ENCODE measurements at places on chromosomes 1 and 21.
A peak's percentile ranks its signal among the peaks of the same experiment; 100 is the strongest.

- no peak for DNase-seq
Measured at GRCh38 chr1:216910081-216910840, 187.0 kb upstream of the ESRRG start.

GRCh38 chr1:170075186-170075585, 691 bp upstream of the KIFAP3 start:
- DNase-seq, result no peak

GRCh38 chr1:41496080-41497055, 11.9 kb upstream of the EDN2 start:
- DNase-seq, result peak; percentile 56

DNA sequence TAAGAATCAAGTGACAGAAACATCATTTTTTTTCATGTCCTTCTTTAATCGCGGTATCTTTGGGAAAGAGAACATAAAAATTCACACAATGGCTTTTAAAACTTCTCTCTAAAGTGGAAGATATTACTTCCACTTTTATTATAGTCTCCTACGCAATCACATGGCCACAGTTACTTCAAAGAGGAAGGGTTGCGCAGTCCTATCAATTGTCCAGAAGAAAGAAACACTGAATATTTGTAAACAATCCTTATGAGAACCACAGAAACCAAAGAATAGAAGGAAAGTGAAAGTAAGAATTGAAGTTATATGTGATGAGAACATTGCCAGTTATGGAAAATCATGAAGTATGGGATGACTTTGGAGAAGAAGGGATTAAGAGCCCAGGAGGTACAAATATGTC, 32.6 kb downstream of the CFH start:
- no peak for DNase-seq

DNA sequence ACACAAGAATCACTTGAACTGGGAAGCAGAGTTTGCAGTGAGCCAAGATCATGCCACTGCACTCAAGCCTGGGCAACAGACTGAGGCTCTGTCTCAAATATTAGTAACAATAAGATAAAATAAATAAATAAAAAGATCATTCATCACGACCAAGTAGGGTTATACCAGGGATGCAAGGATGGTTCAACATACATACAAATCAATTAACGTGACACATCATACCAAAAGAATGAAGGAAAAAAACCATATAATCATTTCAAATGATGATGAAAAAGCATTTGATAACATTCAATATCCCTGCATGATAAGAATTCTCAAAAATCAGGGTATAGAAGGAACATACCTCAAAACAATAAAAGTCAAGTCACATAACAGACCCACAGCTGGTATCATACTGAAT, 38.3 kb downstream of the PHTF1 start:
- DNase-seq, result no peak

GRCh38 chr1:236289492-236290131, 7.9 kb upstream of the ERO1B start:
- DNase-seq, result no peak

DNA sequence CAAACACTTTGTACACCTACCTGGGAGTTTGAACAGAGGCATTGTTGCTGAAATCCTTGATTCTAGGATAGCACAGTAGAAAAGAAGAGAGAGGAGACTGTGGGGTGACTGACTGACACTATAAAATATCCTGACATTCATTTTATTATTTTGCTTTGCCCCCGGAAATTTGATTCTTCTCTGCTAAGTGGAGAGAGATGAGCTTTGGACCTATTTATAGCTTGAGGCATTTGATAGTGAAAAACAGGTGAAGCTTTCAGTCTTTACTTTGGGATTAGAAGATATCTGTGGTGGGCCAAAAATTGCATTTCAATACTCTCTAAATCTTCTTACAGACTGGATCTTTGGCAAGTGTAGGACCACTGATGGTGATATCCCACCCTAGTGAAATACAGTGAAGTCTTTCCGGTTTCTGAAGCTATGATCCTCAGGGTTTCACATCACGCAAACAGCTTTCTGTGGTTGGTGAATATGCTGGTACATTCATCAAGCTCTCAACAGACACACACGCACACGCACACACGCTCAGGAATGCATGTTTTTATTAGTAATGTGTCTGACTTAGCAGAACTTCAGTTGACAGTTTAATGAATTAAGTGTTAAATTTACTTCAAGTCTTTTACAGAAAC, at the start of gene AMPD1:
TSS of gene AMPD1 (minus strand) at position 117 of the 629 bp plus-strand sequence. CDS start at position 42, 75 bp downstream.
- no peak for DNase-seq

GRCh38 chr1:206734499-206735142, 36.0 kb upstream of the IL19 start:
- DNase-seq, result peak; percentile 70

- no peak for DNase-seq
Measured at GRCh38 chr1:151991663-151992302, 1.9 kb downstream of the S100A10 start.

- DNase-seq, result no peak
Measured at GRCh38 chr1:106768077-106768476, 288.4 kb upstream of the PRMT6 start.

GRCh38 chr1:21829294-21829693, 17.2 kb downstream of the LDLRAD2 start:
- no peak for DNase-seq

- DNase-seq, result no peak
Measured at GRCh38 chr1:37731312-37732019, 33.5 kb downstream of the EPHA10 start.

DNA sequence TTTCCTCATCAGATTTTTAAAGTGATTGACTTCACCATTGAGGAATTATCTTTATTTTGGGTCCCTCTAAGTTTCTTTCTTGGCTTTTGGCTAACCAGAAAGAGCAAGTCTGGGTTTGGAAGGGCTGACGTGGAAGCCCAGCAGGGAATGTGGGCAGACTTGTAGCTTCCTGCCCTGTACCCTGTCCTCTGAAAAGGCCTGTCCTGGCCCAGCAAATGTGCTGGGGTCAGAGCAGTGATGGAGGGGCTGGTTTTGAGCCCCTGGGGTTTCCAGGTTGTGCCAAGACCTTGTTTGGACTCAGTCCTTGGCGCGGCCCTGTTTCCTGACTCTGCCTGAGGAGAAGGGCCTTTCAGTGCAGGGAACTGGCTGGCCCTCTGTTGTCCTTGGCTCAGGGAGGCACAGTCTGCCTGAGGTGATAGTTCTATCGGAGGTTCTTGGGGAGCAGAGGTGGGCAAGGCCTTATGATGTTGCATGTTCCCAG, 72.1 kb downstream of the UCK2 start:
- DNase-seq, result no peak

DNA sequence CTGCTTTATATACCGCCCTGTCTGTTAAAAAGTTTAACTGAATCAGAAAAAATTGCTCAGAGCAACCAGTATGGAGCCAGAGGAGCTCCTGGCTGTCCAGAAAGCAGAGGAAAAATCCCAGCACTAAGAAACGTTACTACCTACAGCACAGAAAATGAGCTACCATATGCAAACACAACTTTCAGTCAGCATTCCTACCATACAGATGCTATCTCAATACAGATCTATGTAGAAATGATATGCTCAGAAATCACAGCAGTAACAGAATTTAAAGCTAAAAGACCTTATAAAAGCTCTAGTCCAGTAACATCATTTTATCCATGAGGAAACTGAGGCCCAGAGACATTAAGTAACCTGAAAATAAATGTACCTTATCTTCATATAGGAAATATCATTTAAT, 38.7 kb downstream of the PCNX2 start:
- DNase-seq, result no peak

- DNase-seq, result no peak
Measured at GRCh38 chr1:170126696-170127095, 19.1 kb upstream of the NTMT2 start.

GRCh38 chr1:24069817-24070216, 42.1 kb downstream of the MYOM3 start:
- DNase-seq, result no peak

- no peak for DNase-seq
Measured at GRCh38 chr1:218946147-218946546, 227.5 kb upstream of the LYPLAL1 start.

- no peak for DNase-seq
Measured at GRCh38 chr1:207003210-207003609, 29.3 kb downstream of the C1orf116 start.

GRCh38 chr1:171081314-171081753, 9.4 kb upstream of the FMO3 start:
- no peak for DNase-seq
